ENCODE measurements at places on chromosomes 11 and 22.
A peak's percentile ranks its signal among the peaks of the same experiment; 100 is the strongest.

- no peak for DNase-seq
Measured at GRCh38 chr11:129503646-129504045, 128.0 kb downstream of the BARX2 start.

- DNase-seq, result peak; percentile 44
Measured at GRCh38 chr11:91173701-91174100, 950.9 kb upstream of the CHORDC1 start.

DNA sequence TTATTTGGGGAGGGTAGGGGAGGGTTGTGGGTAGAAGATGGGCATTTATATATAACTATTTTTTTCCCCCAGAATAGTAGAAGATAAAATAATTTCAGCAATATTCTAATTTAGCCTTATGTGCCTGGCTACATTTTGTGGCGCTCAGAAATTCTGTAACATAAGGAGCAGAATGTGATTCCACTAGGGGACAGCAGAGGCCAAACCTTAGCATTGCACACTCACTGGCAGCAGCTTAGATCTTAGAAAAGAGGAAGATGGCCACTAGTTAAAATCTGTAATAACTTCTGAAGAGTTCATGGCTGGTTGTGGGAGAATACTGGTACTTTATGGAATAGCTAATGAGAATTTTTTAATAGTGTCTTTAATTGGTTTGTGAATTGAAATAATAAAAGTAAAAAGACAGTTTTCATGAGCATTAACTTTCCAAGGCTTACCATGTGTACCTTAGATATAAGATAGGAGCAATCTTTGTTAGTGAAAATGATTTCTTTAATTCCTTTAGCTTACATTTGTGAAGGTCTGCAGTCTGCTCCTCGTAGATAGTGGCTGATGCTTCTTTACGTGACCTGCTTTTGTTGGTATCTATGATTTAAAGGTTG lies 33.1 kb downstream of the DDX10 start:
- peak; percentile 86 for DNase-seq

- DNase-seq, result no peak
Measured at GRCh38 chr11:92576315-92576714, 351.7 kb downstream of the FAT3 start.

DNA sequence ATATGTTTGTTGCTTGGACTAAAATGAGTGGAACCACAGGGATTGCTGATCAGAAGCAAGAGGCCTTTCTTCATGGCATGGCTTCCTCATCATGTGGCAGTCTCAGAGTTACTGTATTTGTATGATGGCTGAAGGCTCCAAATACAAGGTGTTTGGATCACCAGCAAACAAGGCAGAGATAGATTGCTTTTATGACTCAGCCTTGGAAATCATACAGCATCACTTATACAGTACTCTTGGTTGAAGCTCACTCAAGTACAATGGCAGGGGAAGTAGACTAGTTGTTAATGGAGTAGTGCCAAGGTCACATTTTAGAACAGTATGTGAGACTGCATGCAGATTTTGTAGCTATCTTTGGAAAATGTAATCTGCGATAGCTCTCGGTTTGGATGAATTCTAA lies 16.6 kb downstream of the CAPRIN1 start:
- DNase-seq, result peak; percentile 78

- DNase-seq, result no peak
Measured at GRCh38 chr11:36948460-36949127, 350.6 kb upstream of the RAG2 start.

DNA sequence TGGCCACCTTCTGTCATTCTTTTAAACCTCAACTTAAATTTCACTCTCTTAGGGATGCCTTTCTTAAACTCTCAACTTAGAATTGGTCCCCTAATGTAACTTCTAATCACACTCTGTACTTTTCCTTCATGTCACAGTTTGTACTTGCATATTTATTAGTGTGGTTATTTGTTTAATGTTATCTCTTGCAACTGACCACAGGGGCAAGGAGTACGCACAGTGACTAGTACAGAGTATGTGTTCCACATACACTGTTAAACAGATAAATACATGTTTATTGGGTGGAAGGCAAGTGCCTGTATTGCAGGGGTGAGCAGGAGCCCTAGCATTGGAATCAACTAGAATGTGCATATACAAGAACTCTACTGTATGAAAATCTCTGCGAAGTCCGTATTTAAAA lies 554.0 kb downstream of the INSC start:
- no peak for DNase-seq

DNA sequence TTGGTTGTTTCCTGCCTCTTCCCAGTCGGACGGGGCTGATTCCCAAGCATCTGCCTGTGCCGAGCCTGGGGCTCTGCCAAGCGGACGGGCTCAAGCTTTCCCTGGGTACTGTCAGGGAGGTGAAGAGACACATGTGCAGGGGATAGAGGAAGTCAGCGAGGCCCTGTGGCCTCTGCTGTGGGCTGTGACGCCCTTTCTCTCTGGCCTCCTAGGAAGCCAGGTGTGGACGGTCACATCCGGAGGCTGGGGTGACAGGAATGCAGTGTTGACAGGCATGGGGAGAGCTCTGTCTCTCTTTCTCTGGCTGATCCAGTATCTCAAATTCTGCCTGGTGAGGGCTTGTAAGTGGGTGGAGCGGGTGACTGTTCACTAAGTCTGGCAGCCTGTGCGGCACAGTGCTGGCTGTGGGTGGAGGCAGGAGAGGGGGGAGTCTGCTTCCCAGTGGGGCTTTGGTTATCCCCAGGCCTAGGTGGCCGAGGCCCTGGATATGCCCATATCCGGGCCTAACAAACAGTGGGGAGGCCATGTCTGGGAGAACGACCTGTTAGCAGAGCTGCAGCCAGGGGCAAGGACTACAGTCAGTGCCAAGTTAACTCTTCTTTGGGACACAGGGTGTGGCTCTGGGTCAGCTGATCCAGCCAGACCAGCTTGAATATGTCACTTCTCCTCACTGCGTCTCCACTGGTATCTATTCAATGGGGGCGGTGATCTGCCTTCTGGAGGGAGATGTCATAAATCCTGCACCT lies 1.9 kb downstream of the KCTD17 start:
- DNase-seq, result no peak

DNA sequence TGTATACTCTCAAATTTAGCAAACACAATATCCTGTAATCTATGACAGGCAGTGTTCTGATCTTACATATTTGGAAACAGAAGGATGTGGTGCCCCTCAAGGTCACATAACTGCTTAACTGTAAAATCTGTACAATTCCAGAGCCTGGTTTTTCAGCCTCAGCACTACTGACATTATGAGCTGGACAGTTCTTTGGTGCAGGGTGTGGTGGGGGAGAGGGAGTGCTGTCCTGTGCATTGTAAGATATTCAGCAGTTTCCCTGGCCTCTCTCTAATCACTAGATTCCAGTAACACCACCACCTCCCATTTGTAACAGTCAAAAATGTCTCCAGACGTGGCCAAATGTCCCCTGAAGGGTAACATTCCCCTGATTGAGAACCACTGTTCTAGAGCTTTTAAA lies 1.8 kb upstream of the OR5B21 start:
- no peak for DNase-seq

- no peak for DNase-seq
Measured at GRCh38 chr11:124612045-124612444, 817 bp downstream of the PANX3 start.

DNA sequence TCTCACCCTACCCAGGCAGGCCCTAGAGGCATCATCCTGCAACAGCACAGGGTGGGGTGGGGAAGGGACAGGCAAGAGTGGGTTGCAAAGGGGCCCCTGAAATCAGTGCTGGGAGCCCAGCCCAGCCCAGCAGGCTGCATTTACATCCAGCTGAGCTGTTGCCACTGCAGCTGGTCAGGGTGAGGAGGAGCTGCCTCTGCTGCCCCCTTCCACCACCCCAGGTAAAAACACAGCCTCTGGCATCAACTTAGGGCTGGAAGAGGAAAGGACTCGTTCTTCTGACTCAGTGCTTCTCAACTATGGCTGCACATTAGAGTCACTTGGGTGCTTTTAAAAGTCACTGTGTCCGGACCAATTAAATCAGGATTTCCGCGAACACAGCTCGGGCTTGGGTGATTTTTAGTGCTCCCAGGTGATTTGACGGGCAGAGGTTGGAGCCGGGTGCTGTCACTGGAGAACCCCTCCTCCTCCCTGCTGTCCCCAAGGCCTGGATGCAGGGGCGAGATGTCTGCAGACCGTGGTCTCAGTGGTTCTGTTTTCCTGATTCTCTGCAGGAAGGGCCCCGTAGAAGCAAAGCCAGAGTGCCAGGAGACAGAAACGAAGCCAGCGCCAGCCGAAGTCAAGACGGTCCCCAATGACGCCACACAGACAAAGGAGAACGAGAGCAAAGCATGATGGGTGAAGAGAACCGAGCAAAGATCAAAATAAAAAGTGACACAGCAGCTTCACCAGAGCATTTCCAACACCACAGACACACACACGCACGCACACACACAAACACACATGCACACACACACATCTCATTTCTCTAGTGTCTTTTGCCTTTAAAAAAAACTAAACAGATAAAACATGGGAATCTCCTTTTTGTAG lies 39.4 kb upstream of the TTC12 start:
- peak; percentile 17 for DNase-seq

DNA sequence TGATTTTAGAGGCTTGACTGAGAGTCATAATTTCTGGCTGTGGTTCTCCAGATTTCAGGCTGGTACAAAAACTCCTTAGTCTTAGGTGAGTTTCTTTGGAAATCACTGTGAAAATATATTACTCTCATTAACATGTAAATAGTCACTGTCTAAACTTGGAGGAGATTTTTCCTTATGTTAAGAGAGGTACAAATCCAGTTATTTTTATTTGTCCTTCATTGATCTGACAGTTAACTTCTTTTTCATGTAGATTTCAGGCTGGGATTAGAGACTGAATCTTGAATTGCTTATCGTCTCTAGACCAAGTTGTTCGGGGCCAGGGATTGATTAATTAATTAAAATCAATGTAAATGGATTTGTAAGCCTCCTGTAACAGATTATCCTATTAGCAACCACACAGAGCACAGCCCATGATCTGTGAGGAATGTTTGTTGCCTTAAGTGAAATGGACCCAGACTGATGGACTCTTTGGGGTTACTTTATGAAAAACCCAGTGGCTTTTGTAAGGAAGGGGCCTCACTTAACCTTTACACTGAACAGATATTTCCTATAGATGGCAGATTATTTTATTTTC lies 21.1 kb downstream of the TEAD1 start:
- no peak for DNase-seq

GRCh38 chr22:30922151-30922611 lies 46.4 kb downstream of the MORC2 start:
- peak; percentile 9 for DNase-seq

- no peak for DNase-seq
Measured at GRCh38 chr11:61026121-61027031, 54.9 kb downstream of the CD6 start.

DNA sequence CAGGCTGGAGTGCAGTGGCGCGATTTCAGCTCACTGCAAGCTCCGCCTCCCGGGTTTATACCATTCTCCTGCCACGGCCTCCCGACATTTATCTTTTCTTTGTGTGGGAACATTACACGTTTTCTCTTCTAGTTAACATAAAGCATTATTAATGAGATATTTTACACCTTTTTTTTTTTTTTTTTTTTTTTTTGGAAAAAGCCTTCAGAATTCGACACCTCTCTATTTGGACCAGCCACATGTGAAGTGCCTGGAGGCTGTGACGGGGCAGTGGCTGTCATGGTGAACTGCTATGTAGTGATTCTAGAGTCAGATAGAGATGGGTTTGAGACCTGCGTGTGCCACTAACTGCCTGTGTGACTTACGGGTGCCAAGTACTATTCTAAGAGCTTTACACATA lies 64.3 kb downstream of the SMIM38 start:
- no peak for DNase-seq

DNA sequence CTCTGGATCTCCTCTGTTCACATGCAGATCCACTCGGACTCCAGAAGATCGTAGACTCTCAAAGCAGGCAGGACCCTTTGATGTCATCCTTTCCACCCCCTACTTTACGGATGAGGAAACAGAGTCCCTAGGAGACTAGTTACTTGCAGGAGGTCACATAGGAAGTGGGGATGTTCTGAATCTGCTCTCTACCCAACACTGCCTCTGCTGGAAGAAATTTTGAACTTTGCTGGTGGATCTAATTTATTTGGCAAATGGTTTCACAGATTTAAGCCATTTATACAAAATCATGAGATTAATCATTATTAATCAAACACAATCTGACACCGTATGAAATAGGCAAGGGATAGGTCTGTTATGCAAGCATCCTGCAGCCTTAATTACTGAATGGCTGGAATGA lies 55.0 kb upstream of the USP47 start:
- peak; percentile 36 for DNase-seq

DNA sequence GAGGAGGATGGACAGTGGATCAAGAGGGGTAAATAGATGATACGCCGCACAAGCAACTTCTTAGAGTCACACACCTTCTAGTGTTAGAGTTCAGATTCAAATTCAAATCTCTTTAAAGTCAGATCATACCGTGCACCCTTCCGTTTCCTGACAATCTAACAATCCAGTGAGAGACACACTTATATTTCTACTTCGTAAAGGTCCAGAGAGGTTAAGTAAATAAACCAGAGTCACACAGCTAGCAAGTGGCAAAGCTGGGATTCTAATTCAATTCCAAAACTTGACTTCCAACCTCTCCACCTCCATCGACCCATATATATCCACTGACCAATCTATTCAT lies 34.0 kb downstream of the MIAT start:
- no peak for DNase-seq

DNA sequence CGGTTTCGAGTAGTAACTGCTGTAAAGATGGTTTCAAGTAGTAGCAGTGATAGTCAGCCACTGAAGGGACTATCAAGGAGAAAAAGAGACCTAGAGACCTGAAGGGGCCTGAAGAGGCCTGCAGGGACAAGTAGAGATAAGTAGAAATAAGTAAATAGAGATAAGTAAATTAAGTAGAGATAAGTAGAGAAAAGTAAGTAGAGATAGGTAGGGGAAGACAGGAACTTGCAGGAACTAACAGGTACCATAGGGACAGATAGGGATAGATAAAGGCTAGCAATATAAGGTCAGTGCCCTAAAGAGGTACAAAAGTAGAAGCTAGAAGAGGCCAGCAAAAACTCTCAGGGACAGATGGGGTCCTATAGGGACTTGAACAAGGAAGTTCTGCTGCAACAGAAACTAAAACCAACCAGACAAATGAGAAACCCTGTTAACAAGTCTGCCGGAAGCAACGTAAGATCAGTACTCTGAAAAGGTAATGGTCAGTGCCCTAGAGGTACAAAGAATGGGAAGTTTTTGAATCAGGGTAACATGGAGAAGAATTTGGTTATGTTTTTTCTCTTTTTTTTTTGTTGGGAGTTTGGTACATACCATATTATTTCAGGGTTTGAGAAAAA lies 9.6 kb upstream of the SC5D start:
- no peak for DNase-seq

Data from iris pigment epithelial cell (primary cell).